ENCODE measurements at places on chromosomes 11 and 22.
A peak's percentile ranks its signal among the peaks of the same experiment; 100 is the strongest.

DNA sequence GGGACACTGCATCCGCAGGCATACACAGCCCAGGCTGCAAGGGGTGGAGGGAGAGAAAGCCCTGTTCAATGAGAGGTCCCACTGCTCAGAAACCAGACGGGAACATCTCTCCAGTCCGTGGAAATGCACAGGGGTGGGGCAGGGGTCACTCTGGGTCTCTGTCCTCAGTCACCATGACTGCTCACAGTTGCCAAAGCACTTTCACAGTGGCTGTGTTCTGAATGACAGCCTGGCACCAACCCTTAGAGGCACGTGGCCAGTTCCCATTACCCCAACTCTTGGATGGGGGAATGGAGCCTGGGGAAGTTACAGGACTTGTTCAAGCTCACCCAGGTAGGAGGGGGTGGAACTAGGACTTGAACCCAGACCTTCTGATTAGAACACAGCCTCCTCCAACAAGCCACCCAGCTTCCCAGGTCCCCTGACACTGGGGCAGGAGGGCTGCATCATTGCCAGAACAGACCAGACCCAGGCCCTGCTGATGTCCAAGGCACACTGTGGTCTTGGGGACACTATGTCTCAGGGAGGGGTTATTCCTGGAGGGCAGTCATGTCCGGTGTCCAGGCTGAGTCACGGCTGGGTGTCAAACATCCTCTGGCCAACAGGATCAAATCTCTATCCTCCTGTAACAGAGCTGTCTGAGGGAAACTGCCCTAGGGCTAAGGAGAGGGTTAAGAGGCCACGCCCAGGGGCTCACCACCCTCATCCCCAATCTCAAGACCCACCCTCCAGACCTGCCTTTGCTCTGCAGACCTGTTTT is 8.2 kb downstream of the ZNF70 start:
- DNase-seq, result no peak

DNA sequence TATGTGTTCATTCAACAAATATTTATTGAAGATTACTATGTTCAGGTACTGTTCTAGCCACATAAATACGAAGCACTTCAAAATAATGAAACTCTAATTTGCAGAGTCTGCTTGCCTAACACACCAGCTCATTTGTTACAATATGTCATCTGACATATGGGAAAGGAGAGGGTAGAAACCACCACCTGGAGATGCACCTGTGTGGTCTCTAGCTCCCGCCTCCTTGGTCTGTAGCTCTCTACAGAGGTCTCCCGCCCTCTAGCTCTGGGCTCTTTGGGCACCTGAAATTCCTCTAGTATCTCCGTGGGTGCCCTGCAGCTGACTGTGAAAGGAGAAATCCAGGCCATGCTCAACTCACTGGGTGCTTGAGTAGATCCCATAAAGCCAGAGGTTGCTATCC is 51.4 kb upstream of the DBX1 start:
- no peak for DNase-seq

DNA sequence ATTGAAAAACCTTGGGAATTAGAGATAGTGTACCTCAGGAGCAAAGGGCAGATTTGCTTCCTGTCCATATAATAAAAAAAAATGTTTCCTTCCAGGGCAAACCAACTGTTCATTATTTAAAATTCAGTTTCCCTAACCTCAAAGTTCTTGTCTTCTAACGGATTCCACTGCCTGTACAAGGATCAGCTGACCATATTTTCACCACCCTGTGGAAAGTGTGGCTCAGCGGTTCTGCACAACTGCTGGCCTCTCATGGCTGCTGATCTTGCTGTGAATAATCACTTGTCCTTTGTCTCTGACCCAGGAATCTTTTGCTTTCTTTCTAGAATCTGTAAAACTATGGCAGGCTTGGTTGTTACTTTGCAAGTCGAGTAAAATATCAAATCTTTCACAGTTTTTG is 1732.5 kb upstream of the RAG2 start:
- DNase-seq, result no peak

DNA sequence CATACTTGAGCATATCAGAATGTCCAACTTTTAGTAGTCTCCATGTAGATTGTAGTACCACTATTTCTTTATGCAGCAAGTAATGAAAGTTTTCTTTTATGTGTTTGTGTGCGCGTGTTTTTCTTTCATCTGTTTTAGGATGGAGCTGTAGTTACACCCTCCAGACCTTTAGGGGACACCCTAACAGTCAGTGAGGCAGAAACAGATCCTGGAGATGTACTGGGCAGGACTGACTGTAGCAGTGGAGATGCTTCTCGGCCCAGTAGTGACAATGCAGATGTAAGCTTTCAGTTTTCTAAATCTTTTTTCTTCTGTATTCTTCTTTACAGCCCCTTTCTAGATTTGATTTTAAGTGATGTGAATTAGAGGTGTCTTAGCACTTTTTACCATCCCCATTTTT is 79.9 kb upstream of the GRIK4 start:
- peak; percentile 63 for DNase-seq

- DNase-seq, result peak; percentile 89
These were observed 146.8 kb upstream of the ZC3H12C start for GRCh38 chr11:109946322-109946846.

DNA sequence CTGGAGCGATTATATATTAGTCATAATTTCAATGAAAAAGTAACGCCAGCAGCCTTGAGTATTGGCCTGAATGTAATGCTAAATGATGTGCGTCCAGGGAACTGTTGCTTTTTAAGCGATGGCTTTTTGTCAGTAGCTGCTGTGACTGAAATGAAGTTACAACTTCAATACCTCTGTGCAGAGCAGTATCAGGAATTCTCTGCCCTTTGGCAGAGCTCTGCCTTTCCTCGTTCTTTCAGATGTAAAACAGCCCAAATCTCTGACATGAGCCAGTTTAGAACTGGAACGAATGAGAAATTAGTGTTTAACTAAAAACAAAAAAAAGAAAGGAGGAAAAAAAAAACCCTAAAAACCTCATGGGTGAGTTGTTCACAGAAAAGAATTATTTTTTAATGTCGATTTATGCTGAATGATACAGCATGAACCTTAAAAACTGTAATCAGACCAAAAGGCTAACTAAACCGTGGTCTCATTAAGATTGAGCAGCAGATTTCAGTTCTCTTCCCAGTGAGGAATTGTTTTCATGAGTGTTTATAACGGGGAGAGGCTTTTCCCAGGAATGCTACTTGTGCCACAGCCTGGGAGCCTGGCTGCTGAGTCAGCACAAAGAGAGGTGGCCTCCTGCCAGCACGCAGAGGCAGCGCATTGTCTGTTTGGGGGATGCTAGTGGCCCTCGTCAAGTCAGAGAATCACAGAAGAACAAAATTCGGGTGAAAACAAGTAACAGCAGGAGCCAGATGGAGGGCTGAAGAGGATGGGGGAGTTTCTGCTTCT is 146.2 kb upstream of the RASSF10 start:
- DNase-seq, result peak; percentile 88

DNA sequence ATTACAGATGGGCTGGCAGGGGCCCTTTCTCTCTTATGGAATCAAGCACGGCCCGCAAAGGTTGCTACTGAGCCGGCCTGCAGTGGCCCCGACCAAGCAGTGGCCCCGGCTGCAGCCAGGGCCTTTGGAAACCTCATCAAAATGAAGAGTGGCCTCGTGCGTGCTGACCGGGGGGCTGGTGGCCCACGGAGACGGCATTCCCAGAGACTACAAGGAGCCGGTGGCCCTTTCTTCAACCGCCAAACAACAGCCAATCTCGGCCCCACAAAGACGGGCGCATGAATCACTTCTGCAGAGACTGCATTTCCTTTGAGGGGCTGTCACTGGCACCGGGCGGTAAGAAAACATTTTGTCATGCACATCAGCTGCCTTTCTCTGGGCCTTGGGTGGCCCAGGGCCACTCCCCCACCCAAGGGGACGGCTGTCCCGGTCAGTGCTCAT is 43.1 kb upstream of the FGF3 start:
- DNase-seq, result no peak

- DNase-seq, result peak; percentile 78
These were observed 74.9 kb upstream of the HORMAD2 start for GRCh38 chr22:30005213-30005857.

DNA sequence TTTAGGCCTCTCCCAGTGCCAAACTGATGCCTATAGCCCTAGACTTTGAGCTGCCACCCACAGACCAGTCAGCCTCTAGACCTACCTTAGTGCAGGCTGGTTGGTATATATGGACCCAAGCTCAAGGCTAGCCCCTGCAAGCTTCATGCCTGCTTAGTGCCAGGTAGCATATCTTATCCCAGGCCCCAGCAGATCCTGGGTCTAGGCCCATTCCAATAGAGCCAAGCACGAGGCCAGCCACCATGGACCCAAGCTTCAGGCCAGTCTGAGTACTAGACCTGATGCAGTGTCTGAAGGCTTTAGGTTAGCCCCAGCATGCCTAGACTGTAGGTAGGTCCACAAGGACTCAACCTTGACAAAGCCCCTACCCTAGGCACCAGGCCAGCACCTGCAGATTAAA is 1081.7 kb downstream of the JRKL start:
- no peak for DNase-seq

DNA sequence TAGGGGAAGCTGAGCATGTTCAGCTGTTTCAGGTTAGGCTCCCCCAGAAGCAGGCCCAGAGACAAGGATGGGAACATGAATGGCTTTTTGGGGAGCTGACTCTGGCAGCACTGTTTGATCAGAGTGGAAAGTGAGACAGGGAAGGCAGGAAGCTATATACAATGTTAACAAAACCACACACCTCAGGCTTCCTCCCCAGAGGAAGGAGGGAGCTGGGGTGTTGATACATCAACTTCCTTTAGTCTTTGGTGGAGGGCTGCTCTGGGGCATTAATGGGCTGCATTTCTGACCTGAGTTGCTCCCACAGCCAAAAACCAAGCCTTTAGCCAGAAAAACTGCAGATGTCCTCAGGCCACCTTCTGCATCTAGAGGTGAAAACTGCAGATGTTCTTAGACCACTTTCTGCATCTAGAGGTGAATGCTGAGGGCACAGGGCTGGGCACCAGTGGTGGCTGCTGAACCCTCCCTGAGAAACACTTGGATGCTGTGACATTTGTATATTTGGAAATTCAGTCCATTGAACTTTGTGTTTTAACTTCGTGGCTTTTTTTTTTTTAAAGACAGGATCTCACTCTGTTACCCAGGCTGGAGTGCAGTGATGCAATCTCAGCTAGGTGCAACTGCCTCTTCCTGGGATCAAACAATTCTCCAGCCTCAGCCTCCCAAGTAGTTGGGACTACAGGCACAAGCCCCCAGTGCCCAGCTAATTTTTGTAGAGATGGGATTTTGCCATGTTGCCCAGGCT is 49.9 kb downstream of the KIAA1671 start:
- DNase-seq, result no peak

- DNase-seq, result peak; percentile 70
These were observed 227.0 kb upstream of the NCAM1 start for GRCh38 chr11:112734207-112734606.

DNA sequence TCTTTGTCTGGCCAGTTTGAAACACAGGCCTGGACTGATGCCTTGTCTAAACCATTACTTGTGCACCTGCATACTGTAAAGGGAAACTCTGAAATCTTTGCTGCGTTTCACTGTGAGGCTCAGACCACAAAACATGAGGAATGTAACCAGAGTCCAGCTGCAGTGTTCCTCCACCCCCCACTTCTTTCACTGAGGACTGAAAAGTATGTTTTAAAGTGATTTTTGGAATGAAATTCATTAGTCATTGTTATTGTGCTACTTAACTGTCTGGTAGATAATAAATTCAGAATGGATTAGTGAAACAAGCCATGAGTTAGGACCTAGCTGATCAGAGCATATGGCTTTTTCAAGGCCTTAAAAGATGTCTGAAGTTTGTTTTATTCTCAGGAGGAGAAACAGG is 181.2 kb downstream of the WNT11 start:
- DNase-seq, result peak; percentile 77

GRCh38 chr22:44664149-44664548 is 37.9 kb upstream of the PRR5 start:
- DNase-seq, result peak; percentile 27

DNA sequence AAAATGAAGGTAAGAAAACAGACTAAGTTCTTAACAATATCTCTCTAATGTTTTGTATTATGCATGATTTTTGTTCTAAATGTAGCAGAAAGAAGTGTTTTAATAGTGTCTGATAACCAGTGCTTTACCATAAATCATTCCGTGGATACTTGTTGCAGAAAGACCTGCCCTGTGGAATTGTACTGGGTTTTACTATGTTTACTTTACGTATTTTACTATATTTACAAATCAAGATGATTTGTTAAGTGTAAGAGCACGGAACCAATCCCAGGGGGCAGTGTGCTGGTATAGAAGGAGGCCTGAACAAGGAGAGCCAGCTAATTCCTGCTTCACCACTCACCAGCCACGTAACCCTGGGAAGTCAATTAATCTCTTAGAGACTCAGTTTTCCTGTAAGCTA is 1.4 kb downstream of the HTR3B start:
- DNase-seq, result no peak

DNA sequence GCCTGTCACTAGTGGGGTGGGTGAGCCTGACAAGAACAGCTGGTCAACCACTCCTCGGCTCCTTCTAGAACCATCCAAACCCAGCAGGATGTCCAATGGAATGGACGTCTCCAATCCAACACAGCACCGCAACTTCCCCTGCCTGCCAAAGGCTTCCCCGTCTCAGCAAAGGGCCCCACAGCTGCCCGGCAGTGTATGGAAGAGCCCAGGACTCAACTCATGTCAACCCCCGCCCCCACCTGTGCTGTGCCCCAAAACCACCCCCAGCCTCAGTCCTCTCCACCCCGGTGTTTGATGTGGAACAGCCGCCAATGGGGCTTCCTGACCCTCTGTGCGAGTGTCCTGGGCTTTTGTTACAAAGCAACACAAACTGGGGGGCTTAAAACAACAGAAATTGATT is 223.8 kb downstream of the CTTN start:
- DNase-seq, result no peak

GRCh38 chr22:50587407-50587806 is 4.8 kb upstream of the CHKB start:
- no peak for DNase-seq

- DNase-seq, result no peak
These were observed 108.9 kb downstream of the GALNT18 start for GRCh38 chr11:11512929-11513328.

DNA sequence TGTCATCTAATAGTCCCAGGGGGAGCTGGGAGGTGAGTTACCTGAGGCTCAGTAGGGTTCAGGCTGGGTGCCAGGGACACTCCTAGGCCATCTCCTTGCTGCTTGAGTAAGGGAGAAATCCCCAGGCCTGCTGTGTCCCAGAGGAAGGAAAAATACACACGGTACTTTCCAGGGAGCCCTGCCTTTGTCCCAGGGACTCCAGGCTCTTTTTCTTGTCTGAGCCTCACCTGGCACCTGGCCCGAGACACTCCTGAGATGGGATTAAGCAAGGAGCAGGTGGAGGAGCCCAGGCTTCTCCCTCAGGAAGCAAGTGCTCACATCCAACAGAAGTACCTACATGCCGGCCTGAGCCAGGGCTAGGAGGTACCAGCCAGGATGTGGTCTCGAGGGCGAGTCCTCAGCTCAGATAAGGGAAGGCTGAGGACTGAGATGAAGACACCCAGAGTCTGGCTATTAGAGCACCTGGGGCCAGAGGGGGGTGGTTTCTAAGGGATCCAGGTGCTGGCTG is 899 bp upstream of the KLHDC7B start:
- peak; percentile 8 for DNase-seq

Data from AG20443 (cell line).